ENCODE measurements at places on chromosomes 12 and 14.

DNA sequence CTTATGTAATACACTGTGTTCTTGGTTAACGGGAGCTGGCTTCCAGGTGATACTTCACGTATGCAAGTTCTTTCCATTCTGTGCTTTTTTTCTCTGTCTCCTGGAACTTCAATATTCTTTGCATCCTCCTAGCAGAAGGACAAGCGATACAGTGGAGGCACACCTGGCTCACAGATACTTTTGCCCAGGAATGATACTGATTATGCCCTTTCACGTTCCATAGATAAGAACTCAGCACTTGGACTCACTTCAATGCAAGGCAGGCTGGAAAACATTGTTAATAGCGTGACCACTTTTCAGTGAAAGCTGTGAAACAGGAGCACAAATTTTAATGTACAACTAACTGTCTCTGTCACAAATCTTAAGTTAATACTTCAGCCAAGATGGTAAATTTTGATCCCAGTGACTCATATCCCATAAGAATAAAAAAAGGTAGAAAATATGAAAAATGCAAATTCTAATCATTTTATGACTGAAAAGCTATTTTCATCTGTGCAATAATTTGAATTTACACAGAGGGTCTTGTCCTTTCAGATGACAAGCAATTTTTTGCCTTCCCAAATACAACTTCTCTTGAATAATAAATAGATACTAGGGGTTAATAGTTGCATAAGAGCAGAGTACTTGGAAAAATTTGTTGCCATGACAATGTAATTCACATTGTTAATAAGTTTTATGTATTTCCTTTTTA, 919.0 kb downstream of the GALC start:
- DNase-seq, result no peak

DNA sequence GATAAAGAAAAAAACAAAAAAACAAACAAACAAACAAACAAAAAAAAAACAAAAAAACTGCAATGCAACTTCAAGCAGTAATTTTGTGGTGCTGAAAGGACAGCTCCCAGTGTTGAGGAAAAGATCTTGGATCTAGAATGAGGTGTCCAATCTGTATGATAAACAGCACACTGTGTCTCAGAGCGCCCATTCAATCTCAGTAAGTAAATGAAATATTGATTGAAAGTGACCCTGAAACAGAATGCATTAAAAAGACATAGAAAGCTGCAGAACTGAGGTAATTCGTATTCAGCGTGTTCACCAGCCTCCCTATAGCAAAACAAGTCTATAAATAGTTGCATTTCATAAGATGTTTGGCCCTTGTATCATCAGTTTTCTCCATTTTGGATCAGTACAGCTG, 153.0 kb downstream of the NOVA1 start:
- no peak for DNase-seq

DNA sequence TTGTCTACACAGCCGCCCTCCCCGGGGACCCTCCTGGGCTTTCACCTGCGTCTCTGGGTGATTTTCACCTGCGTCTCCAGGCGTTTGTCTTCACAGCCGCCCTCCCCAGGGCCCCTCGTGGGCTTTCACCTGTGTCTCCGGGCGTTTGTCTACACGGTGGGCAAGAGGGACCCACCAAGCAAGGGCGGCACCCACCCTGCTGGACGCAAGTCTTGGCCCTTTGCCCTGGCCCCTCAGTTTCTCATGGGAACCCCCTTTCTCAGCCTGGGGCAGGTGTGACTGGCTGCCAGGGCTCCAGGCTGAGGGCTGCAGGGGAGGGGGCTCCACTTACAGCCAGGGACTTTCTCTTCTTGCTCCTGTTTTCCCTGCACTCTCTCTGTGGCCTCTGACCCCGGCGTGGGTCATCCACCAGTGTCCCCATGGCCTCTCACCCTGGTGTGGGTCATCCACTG, 68.6 kb upstream of the GALNT9 start:
- no peak for DNase-seq

DNA sequence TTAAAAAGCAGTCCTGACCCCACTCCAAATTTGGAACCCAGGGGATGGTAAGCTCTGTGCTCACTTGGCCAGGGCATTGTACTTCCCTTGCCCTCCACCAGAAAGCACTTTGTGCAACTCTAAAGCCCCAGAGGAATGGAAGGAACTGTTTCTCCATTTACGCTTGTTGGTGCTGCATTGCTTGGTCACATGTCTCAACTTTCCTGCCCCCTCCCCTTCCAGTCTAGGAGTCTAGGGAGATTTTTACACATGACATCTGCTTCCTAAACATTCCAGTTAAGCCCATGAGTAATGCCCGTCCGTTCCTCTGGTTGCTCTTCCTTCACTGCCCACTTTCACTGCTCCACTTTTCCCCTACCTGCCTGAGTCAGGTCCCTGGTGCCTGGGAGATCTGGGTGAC, 92.6 kb upstream of the MAP1LC3B2 start:
- no peak for DNase-seq

GRCh38 chr12:46100551-46101484, 110.4 kb upstream of the SCAF11 start:
- DNase-seq, result no peak

- DNase-seq, result no peak
These were observed 69.8 kb downstream of the OSBPL8 start for GRCh38 chr12:76489737-76490136.

GRCh38 chr12:59867689-59868088, 271.9 kb downstream of the SLC16A7 start:
- DNase-seq, result no peak

- no peak for DNase-seq
These were observed 183.5 kb downstream of the ADGRD1 start for GRCh38 chr12:131137009-131137835.

- no peak for DNase-seq
These were observed 3.3 kb downstream of the PPP1R3E start for GRCh38 chr14:23299211-23299957.

DNA sequence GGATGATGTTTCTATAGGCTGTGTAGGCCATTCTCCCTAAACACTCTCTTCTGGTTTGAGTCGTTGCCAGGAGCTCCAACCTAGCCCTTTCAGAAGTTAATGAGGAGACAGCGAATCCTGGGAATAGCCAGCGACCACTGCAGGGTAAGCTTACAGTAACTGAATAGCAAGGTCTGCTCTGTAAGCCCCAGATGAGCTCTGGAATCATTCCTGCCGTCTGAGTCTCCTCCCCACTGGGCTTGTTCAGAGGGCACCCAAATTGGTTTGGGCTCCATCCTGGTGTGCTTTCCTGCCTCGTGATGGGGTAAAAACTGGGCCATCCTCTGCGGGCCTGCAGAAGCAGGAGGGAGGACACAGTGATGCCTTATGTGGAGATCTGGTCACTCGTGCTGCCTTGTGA, 43.3 kb upstream of the EMP1 start:
- DNase-seq, result no peak

DNA sequence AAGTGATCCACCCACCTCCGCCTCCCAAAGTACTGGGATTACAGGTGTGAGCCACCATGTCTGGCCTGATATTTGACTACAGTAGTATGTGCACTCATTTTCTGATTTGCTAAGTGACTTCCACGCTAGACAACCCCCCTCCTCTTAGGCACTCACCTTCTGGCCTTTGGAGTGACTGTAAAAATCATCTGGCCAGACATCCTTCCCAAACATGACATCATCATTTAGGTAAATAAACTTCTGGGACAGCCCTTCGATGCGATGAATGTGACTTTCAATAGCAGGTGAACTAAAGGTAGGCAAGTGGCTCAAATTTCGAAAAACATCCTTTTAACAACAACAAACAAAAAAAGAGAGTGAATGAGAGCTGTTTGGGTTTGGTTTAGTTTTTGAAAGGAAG, 30.6 kb upstream of the SYCP3 start:
- DNase-seq, result no peak

DNA sequence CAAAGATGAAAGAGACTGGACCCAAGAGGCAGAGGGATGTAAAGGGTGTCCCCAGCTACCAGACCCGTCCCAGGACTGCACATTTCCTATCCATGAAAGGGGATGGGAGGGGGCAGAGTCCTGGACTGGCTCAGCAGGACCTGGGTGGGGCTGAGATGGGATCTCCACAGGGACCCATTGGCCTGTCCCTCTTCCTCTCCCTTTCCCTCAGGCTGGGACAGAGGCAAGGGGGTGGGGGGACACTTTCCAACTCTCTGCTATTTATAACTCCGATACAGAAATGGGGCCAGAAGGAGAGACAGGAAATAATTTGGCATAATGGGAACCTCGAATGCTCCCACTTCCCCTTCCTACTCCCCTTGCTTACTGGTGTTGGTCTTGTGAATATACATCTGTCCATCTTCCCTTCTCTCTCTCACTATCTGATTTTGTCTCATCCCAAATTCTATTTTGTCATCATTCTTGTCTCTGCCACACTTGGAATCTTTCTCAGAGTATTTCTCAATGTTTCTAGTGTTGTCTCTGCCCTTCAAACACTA, 1.1 kb upstream of the ITGA7 start:
- DNase-seq, result no peak

DNA sequence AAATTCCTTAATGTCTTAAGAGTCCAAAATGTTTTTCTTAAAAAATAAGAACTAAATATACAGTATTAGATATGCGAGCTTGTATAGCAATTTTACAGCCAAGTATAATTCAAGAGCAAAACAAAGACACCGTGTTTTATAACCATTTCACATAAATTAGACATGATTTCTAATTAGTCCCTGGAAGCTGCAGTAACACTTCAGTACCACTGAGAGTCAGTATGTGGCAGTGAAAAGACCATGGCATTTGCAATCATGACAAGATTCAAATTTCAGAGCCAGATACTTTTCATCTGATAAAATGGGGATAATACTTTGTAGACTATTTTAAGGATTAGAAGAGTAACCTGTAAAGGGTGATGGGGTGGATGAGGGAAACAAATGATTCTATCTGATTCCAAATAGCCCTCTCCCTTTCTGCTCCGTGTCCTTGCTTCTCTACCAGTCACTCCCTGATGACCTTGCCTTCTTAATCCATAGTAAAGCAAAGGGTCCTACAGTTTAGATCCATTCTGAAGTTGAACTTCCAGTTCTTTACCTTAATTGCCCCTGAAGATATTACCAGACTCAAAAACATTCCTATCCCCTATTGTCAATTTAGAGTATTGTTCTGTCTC, 145.4 kb upstream of the ABCD2 start:
- DNase-seq, result no peak

DNA sequence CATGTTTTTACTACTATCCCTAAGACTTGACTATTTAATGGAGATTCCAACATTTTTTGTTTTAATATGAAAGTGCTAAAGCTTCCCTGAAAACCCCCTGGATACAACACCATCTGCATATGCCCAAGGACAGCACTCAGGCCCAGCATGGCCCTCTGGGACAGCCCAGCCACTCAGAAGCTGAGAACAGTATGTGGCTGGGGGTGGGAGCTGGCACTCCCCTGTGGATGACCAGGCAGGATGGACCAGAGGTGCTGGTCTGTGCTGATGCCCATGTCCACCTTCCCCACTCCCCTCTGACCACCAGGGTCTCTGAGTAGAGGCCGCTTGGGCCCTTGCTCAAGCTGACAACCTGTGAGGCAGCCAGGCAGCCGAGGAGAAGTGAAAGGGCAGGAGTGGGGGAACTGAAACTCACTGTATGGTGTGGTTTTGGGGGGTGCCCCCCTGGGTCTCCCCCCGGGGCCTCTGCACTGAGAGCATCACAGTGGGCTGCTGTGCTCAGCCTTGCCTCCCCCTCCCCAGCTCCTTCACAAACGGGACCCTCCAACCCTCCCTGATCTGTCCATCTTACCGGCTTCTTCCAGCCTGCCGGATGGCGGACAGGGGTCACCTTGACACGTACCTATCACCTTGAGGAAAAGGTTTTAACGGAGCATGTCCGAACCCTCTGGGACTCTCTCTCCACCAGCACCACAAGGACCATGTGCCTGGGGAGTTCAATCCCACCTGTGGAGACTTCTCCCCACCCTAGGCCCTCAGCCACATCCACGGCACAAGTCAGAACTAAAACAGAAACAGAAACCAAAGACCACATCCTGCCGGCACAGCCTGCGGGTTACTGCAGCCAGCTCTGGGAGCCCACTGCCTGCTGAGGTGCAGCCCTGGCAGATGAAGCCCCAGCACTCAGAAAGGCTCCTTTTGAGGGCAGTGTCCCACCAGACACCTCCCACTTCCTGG, at the start of gene TMEM229B:
TMEM229B (minus strand) TSS at position 785 of the 957 bp plus-strand sequence. CDS start 14,798 bp downstream, outside the sequence.
- peak; percentile 44 for DNase-seq

GRCh38 chr12:79927772-79928474, 7.0 kb downstream of the PPP1R12A start:
- DNase-seq, result peak; percentile 30

- no peak for DNase-seq
These were observed 227.7 kb downstream of the BCAT1 start for GRCh38 chr12:24721191-24721590.

- DNase-seq, result no peak
These were observed 53.8 kb downstream of the STAB2 start for GRCh38 chr12:103640831-103641230.

DNA sequence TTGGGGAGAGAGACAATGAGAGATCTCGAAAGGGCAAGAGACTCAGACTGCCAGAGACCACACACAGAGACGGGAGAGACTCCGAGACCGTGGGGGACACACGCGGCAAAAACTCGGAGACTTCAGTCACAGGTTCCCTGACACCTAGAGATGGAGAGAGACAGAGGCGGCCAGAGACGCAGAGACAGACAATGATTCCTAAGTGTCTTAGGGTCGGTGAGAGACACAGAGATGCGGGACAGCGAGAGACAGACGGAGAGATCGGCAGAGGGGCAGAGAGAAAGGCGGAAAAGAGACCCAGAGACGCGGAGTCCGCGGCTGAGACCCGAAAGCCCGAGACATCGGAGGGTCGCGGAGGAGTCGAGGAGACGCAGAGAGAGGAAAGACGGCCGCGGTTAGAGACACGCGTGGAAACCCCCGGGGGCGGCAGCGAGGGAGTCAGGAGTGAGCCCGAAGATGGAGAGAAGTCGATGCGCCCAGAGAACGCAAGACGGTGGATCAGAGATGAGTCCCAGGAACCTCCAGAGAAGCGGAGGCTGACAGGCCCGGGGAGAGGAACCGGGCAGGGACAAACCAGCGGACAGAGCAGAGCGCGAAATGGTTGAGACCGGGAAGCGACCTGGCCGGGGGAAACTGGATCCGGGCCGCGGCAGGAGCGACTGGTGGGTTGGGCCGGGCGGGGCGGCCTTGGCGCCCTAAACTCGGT, 7.8 kb downstream of the LHX5 start:
- DNase-seq, result no peak

GRCh38 chr12:65510584-65511050, 232.1 kb downstream of the MSRB3 start:
- no peak for DNase-seq

- peak; percentile 98 for DNase-seq
These were observed at the start of gene ACIN1 for GRCh38 chr14:23094666-23095195. ACIN1 (minus strand) TSS chr14:23095136; CDS start chr14:23095112, 24 bp downstream.

DNA sequence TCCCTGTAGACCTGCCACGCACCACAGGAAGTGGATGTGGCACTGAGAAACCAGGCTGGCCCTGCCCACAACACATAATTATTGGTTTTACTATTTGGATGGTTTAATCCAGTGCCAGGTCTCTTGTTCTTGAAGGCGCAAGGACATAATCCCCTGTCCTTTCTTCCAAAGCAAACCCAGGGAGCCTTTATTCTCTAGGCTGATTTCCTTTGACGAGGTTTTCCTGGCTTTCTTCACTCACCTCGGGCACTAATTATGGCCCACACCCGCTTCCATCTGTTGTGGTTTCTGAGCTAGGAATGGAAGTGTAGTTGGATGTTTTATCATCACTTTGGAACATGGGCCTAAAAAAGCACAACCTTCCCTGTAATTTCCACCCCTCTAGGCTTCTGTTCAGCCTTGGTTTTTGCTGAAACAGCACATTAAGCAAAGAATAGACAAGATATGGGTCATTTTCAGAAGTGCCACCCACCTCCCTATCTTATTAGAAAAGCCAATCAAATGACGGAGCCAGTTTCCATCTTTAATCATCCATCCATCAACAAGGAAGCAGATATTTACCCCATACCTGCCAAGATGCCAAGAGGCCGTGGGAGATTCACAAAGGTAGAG, 73.9 kb downstream of the PPP1R36 start:
- no peak for DNase-seq
